ENCODE measurements at places on chromosomes 11 and 22.
A peak's percentile ranks its signal among the peaks of the same experiment; 100 is the strongest.

- peak; percentile 26 for DNase-seq
Measured at GRCh38 chr11:111448831-111449557, 63.2 kb downstream of the BTG4 start.

GRCh38 chr11:116454020-116454645 lies 318.7 kb downstream of the BUD13 start:
- peak; percentile 90 for DNase-seq

- DNase-seq: no peak
Measured at GRCh38 chr22:43540529-43540923, 128.7 kb downstream of the MPPED1 start.

- no peak for DNase-seq
Measured at GRCh38 chr11:10931761-10932670, 74.2 kb upstream of the ZBED5 start.

DNA sequence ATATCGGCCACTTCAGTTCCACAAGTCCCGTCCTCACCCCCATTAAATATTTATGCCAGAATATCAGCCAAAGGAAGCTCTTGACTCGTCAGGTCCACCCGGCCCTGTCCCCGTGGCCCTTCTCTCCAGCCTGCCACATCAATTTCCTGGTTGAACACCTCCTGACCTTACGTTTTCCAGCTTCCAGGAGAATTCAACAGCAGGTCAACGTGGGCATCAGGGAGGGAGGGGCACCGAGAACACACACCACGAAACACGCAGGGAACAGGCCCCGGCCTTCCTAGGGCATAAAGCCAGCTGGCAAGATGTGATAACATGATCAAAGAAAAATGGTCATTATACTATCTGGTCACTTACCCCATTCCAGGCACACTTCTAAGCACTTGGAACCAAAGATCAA lies 15.3 kb downstream of the SULT4A1 start:
- DNase-seq: no peak

DNA sequence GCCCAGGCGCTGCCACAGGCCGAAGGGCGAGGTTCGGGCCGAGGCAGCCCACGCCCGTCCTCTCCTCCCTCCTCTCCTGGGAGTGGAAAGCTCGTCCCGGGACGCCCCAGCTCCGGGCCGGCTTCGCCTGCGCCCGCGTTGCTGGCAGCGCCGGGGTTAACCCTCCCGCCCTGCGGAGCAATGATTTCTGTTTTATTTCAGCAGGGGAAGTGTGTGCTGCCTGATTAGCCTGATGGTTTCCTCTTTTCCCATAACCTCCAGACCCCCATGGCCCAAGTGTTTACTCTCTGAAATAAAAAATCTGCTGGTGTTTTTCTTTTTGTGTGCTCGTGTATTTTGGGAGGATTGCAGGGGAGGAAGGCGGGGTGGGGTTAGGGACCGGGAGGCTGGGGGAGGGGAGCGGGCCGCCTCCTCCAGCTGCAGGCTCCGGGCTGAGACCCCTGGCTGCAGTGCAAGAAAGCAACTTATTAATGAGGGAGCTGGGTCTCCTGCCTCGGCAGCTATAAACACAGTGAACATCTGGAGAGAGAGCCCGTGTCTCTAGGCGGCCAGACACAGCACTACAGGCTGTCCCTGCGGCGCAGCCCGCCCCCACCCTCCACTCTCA lies 38.6 kb downstream of the ETS1 start:
- DNase-seq: peak; percentile 78

Measured in endodermal cell (in vitro differentiated cells).